ENCODE measurements at places on chromosomes 7 and 10.

- no peak for DNase-seq
Measured at GRCh38 chr10:52740913-52741675, 31.5 kb downstream of the MBL2 start.

GRCh38 chr7:130141884-130142653 is 63.1 kb downstream of the TMEM209 start:
- DNase-seq: no peak

- no peak for DNase-seq
Measured at GRCh38 chr7:55242613-55243012, 122.5 kb upstream of the LANCL2 start.

GRCh38 chr10:52019077-52019555 is 295.0 kb upstream of the DKK1 start:
- no peak for DNase-seq

- no peak for DNase-seq
Measured at GRCh38 chr7:98206451-98207330, 4.5 kb upstream of the BHLHA15 start.

DNA sequence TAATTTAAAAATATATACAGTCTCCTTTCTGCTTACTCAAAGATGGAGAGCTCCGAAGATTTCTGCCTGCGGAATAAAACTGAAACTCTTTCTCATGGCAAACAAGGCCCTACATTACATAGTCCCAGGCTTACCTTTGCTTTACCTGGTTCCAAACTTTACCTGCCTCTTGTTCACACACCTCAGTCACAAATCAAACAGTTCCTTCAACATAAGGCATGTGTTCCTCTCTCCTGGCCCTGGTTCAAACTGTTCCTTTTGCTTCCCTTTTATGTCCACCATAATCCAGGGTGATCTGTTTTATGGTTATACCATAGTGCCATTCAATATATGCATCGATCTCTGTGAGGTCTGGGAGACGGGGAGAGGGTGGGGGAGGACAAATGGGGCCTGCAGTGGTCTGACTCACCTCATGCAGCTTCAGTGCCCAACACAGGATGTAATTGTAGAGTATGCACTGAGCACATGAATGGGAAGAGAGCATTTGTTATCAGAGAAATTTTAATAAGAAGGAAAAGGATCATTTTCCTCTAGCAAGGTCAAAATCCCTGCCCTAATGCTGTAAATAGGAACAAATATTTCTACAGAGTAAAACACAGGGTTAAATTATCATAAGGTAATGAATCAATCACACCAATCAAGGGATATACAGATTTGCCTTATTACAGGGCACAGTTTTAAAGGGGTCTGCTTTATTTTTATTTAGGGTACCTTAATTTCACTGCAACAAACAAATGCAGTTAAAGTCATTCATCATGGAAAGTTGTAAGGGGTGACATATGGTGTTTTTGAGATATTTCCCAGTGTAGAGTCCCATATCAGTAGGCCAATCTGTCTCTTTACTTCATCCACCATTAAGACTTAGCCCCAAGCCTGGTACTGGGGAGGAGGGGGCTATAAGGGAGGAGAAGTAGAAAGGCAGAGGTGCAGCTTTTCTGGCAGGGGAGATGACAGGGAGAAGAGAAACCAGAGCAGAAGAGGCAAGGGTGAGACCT is 88.8 kb upstream of the PDE1C start:
- DNase-seq: no peak

DNA sequence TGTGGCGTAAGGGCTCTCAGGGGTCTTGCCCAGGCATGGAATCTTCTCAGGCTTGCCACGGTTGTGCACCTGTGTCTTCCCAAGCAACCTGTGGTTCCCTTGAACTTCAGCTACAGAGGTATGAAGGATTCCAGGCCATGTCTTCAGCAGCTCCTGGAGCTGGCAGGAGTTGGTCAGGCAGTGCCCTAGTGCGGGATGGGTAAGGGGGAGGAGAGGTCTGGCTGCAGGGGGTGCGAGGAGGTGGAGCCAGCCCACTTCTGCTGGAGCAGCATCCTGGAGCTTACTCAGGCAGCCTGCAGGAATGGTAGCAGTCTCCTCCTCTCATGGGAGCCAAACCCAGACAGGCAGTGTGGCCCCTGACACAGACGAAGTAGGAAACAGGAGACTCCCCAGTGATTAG is 3.8 kb upstream of the TRIL start:
- no peak for DNase-seq

- DNase-seq: no peak
Measured at GRCh38 chr7:139566075-139566474, 42.6 kb downstream of the CLEC2L start.

- DNase-seq: no peak
Measured at GRCh38 chr10:31157123-31158010, 125.7 kb upstream of the ZNF438 start.

- DNase-seq: no peak
Measured at GRCh38 chr7:52826515-52827265, 208.7 kb upstream of the POM121L12 start.

DNA sequence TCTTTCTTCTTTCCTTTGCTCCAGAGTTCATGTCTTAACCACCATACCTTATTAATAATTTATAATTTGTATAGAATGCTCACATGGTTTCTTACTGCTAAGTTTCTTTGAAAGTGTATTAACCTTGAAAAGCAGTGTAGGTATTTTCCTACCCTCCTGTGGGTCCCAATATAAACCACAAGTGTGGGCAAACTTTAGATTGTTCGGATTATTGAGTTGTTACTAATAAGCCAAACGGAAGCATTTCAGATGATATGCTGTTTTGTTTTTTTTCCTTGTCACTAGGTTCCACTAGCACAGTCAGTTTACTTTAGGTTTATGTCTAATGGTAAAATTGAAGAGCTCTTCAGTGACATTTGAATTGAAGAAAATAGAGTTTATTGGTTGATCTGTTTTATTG is 10.2 kb downstream of the SSBP1 start:
- DNase-seq: no peak

DNA sequence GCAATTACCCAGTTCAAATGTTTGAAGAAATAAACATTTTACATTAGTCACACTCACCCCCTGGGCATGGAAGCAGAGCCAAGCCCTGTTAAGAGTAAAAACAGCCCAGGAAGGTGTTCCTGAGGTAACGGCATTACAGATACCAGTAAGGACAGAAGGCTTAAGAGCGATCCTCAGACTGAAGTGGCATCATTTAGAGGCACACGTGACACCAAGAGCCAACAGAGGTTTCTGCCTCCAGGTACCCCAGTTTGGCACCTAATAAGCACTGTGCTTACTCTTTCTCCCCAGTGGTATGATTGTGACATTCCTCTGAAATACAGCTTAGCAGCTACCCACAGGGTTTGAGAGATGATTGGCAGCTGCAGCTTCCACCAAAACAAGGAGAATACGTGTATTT is 17.2 kb downstream of the MMS19 start:
- DNase-seq: no peak

GRCh38 chr10:4035599-4035945 is 250.6 kb upstream of the KLF6 start:
- DNase-seq: no peak

- no peak for DNase-seq
Measured at GRCh38 chr7:45617166-45617565, 43.0 kb downstream of the ADCY1 start.

- DNase-seq: no peak
Measured at GRCh38 chr7:131302876-131303707, 24.6 kb upstream of the MKLN1 start.

DNA sequence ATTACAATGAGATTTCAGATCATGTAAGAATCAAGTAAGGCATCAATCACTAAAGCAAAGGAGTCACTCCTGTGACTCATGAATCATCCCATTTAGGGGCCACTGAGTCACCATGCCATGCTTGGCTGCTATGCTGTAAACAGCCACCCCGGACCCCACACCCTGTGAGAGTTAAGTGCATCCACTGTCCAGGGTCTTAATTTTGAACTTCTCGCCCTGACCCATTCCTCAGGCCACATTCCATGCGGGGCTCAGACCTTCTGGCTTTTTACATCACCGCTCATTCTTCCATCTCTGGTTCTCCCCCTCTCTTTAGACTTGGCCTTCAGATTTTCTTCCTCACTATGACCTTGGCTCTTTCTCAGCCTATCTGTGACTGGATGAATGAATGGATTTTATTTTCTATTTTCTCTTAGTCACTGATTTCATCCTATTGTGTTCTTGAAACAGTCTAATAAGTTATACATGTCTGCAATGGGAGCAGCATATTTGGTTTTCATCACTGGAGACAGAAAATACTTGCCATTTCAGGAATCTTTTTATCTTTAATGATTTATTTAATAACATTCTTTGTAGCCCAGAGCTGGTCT is 239.6 kb downstream of the SKIDA1 start:
- no peak for DNase-seq

DNA sequence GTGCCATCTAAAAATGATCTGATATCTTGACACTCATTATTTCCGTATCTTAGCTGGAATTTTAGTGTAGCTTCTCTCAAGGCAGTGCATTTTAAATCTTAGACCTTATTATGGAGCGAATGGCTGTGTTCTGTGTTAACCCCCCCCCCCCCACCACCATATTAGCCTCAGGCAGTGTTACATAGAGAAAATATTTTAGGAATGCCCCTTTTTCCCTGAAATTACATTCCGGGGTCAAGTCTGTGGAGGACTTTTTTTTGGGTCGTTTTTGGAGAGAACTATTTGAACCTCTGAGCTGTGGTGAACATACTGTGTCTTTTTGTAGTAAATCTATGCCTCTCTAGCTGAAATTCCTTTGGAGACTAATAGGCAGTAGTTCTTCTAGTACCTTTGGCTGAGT is 3.1 kb downstream of the CCDC126 start:
- DNase-seq: no peak
